ENCODE measurements at places on chromosomes 5 and 9.
A peak's percentile ranks its signal among the peaks of the same experiment; 100 is the strongest.

- no peak for DNase-seq
Observed at GRCh38 chr5:167644619-167645018, 646.8 kb upstream of the WWC1 start.

DNA sequence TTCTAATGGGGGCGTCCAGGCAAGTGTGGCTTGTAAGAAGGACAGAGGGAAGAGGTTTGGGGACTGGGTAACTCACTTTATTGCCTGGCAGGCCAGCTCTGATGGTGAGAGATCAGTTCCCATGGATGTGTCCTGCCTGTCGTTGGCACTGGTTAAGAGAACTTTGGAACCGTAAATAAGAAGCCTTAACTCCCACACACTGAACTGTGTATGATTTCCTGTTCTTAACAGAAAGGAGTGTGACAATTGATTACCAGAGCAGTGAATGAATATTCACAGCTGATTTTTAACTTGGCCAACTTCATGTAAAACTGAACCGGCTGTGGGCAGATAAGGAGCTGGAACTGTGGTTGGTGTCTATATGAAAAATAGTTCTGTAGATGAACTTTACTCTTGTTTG, 63.2 kb downstream of the MEGF10 start:
- DNase-seq = no peak

DNA sequence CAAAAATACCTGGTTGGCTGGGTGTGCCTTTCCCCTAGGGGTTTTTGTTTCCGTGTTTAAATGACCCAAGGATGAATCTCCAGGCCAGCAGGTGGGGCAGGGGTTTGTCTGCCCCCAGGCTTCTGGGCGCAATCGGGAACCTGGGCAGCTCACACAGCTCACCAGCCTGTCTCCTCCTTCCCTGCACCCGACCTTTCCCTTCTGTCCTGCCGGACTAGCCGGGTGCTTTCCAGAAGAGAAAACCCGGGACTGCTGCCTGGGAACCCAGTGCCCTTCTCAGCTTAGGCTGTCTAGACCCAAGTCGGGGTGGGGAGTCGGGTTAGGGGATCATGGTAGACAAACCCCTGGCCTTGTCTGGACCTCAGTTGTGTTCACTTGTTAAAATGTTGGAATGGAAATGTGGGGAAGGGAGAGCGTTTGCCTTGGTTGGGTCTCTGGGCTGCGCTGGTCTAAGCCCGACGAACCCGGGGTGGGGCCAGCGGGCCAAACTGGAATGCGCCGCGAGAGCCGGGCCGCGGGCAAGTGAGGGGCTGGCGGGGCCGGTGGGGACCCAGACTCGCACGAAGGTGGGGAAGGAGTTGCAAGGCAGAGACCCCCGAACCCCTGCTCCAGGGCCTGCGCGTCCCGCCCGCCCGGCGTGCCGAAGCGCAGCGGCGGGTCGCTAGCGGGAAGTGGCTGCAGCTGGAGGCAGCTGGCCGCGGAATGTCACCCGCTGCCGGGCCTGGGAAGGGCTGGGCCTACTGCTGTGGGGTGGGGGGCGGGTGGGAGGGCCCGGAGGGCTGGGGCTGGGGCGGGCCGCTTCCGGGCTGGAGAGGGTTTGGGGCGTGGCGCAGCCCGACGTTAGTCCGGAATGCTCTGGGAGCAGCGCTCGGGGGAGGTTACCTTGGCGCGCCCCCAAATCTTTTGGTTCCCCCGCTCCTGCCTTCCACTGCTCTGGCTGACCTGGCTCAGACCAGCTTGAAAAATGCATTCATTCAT, 84.6 kb downstream of the DAB2IP start:
- DNase-seq = peak; percentile 60

DNA sequence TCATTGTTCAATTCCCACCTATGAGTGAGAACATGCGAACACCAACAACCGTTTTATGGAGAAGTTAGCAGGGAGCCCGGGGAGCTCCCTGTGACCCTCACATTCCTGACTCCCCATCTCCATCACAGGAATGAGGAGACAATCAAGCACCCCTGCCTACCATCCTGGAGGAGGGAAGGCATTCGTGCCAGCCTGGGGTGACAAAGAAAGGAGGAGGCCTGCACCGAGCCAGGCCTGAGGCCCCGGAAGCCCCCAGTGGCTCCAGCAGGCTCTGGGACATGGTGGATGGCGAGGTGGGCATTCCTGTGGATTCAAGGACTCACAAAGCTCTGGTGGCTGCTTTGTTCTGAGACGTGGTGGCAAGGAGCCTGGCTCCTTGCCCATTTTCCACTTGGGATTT, 36.5 kb upstream of the UGT3A1 start:
- no peak for DNase-seq

- DNase-seq = no peak
Observed at GRCh38 chr9:69601698-69602097, 70.5 kb downstream of the APBA1 start.

DNA sequence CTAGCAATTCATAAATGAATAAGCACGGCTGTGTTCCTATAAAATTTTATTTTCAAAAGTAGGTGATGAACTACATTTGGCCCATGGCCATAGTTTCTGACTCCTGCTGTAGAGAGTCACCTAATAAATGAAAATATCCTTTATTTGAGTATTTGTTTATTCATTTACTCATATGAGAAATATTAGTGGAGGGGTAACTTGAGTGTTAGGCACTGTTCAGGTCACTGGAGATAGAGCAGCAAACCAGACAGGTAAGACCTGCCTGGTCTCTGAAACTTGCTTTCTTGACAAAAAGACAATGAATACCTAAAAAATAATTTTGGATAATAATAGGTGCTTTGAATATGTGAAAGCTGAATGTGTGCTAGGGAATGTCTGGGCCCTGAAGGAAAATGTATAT, 68.8 kb downstream of the YIPF5 start:
- DNase-seq = no peak

DNA sequence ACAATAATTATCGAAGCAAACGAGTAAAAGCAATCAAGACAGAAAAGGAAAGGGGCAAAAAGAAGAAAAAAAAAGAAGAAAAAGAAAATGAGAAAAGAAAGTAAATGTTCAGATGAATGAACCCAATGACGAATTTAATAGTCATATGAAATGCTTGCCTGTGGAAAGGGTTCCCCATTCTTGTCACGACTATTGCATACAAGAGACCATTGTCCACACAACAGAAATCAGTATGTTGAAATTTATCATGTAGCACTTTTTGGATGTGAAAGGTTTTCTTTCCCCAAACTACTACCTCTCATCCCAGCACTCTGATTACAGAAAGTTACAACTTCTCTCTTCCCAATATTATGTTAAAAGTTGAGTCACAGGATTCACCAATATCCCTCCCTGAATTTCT, 162.4 kb downstream of the ZDHHC21 start:
- no peak for DNase-seq

- DNase-seq = no peak
Observed at GRCh38 chr9:110932863-110933262, 105.4 kb downstream of the LPAR1 start.

GRCh38 chr5:2710910-2711309, 40.6 kb downstream of the IRX2 start:
- DNase-seq = no peak

GRCh38 chr5:1392801-1393565, 48.1 kb upstream of the CLPTM1L start:
- no peak for DNase-seq

DNA sequence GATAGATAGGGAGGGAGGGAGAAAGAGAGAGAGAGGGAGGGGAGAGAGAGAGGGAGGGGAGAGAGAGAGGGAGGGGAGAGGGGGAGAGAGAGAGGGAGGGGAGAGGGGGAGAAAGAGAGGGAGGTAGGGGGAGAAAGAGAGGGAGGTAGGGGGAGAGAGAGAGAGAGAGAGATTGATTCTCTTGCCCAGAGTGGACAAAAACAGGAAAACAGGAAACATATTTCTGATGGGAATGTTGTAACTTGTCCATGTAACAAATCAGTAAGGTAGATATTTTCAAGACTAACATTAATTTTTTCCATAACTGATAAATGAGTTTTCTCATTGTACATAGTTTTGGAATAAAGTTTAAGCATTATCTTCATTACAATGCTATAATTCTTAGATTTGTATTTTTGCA, 811.7 kb upstream of the GRAMD2B start:
- DNase-seq = no peak

DNA sequence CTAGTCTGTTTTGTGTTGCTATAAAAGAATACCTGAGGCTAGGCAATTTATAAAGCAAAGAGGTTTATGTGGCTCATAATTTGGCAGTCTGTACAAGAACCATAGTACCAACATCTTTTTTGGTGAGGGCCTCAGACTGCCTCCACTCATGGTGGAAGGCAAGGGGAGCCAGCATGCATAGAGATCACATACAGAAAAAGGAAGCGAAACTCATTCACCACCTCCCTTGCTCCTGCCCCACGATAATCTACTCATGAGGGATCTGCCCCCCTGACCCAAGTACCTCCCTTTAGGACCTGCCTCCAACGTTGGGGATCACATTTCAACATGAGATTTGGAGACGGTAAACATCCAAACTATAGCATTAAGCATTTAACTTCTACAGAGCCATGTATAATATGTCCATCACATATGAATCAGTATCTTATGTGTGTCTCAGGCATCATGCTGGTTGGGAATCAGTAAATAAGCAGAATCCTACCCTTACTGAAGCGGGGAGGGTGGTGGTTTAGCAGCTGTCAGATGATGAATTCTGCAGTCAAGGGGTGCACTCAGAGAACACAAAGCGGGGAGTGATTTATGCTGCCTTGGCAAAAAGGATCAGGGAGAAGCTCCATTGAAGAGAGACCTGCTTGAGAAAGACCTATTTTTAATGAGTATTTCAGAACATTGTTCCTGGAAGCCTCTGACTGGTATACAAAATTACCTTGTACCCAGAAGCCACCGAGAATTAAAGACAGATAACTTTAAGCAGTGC, 34.8 kb downstream of the HMGXB3 start:
- no peak for DNase-seq

DNA sequence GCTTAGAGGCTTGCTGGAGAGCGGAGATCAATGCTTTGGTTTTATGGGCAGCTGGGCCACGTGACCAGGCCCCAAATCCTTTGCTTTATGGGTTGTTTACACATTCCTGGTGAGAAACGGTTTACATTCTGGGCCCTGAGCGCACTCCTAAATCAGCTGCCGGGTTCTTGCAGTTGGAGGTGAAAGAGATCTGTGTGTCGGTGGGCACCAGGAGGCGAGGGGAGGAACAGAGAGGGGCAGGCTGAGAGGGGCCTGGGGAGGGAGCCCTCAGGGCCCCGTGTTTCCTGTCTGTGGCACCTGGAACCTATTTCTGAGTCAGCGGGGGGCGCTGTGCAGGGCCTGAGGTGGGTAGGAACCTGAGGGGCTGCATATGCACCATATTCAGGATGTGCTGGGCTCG, 63.5 kb upstream of the HAND1 start:
- no peak for DNase-seq

DNA sequence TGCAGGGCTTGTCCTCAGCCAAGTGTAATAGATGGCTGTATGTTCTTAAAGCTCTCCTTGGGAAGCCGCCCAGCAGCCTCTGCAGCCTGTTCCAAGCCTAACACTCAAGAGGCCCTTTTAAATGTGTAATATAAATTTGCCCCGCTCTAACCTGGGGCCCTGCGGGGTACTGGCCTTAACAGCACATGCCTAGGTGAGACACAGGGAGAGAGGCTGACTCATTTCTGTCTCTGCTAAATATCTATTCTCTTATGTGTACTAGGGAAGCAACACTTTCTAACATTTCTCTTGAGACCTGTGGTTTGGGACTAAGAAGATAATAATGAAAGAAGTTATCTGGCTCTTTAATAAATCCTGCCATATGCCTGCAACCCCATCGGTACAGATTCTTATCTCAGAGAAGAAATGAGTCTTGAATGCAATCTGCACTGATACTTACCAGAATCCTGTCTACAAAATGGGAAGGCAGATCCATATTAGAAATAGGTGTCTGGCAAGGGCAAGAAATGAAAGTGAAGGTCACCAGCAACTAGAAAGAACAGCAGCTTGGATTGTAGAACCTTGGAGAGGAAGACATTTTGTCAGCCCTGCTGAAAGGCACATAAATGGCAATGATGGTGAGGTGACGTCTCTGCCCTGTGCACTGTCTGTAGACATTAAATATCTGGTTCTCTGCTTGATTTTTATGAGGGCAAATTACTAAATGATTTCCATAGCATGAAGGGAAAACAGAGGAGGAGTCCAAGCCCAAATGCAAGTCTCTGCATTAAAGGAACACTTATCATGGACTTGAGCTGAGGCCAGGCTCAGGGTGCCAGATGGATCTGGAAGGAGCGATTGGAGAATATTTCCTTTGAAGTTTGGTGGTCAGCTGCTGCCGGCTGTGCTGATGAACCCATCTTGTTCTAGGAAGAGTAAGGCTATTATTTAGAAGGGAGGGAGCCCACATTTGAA, 14.5 kb upstream of the TGFBI start:
- no peak for DNase-seq

GRCh38 chr9:137217276-137218211, 4.5 kb downstream of the RNF208 start:
- peak; percentile 48 for DNase-seq

Measured in tibial nerve (tissue), 4 donors.